ENCODE measurements at places on chromosomes 13 and 19.

DNA sequence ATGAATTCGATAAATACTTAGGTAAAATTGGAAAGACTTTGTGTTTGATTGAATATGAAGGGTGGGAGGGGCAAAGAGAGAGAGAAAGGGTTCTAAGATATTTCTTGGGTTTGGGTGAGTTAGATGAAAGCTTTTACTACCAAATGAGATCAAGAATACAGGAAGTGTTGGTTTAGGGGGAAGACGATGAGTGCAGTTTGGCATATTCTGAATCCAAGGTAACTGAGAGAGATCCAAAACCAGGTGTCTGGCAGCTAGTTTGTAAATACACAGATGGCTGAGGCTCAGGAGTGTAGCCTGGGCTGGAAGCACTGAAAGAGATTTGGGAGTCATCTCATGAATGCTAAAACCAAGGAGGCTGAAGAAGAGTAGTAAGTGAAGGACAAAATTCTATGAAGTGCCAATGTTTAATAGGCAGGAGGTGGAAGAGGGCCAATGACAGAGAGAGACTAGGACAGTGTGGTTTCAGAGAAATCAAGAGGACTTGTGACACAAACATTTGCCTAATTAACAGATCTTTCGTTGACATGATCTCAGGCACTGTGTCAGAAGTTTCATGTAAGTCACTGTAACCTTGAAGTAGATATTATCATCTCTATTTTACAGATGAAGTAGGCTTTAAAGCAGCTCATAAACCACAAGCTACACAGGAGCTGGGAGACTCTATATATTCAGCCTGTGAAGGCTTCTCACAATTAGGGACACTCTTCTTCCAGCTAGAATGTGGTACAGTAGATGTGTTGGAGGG is 70.2 kb upstream of the ZDHHC20 start:
- DNase-seq: no peak

DNA sequence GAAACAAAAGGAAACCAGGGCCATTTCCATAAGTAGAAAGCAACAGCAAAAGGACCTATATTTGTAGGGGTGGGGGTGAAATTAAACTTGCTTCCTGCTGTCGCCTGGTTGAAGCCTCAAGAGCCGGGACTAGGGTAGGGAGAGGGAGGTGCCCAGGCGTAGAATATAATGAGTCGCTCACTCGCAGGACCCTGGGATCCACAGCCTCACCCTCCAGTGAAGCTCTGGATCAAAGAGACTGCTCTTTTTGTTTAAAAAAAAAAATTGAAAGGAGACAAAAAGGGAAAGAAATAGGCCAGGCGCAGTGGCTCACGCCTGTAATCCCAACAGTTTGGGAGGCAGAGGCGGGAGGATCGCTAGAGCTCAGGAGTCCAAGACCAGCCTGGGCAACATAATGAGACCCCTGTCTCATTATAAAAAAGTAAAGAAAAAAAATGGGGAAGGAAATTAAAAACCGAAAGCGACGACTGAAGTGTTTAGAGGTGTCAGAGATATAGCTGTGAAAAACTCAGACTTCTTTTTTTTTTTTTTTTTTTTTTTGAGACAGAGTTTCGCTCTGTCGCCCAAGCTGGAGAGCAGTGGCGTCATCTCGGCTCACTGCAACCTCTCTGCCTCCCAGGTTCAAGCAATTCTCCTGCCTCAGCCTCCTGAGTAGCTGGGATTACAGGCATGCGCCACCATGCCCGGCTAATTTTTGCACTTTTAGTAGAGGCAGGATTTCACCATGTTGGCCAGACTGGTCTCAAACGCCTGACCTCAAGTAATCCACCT is 10.9 kb upstream of the ADGRE5 start:
- DNase-seq: no peak

DNA sequence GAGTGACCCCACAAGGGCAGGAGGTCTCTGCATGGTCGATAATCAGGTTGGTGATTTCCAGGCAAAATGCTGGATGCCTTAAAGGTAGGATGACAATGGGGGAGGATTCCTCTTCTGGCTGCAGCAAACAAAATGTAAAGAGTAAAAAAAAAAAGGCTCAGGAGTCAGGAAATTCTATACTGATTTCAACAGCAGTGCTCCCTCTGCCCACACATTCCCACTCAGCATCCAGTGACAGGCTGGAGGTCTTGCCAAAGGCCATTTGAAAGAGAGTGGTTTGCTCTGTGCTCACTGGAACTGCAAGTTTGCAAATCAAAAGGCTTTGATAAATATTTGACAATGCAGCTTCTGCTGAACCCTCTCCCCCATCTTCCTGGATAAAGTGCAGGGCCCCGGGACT is 135.4 kb downstream of the TNFRSF19 start:
- no peak for DNase-seq

- no peak for DNase-seq
These were observed 19.2 kb downstream of the ADGRE1 start for GRCh38 chr19:6906559-6907060.

GRCh38 chr19:31946491-31946890 is 398.9 kb upstream of the ZNF507 start:
- DNase-seq: no peak

GRCh38 chr13:21980049-21980448 is 309.2 kb downstream of the FGF9 start:
- no peak for DNase-seq

DNA sequence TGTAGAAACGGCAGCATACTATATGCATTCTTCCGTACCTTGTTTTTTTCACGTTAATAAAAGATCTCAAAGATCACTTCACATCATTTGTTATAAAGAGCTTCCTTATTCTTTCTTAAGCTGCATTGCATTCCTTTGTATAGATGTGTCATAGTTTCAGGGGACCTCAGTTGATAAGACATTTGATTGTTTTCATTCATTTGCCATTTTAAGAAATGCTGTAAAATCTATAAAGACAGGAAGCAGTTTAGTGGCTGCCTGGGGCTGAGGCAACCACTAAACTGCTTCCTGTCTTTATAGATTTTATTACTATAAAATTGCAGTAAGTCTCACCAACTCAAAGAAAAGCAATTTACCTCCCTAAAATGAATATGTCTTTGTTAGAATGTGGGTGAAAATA is 59.4 kb downstream of the ZDHHC20 start:
- no peak for DNase-seq

DNA sequence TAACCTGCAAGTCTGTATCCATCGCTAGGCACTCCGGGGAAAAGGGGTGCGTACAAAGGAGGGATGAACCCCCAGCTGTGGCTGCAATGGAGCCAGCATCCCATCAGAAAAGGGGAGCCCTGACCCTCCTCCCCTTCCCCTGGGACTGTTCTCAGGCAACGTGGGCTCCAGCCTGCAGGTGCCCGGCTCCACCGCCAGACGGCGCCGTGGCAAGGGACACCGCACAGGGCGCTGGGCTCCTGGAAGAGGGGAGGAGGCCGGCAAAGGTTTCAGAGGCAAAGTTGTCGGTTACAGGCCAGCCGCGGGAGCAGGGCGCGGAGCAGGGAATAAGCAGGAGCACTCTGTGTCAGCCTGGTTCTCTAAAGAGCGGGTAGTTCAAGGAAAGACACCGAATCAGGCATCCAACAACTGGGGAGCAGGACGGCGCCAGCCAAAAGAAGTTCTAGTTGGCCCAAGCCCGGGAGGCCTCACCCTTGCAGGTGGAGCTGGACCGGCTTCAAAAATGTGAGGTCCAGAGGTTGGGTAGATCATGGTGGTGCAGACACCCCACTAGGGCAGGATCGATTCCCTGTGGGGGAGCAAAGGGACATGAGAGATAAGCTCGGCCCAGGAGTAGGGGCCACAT is 53.0 kb upstream of the ATP12A start:
- DNase-seq: no peak

GRCh38 chr13:26621731-26622401 is 64.4 kb downstream of the WASF3 start:
- no peak for DNase-seq

- DNase-seq: no peak
These were observed 66.4 kb downstream of the ZAR1L start for GRCh38 chr13:32248801-32249200.

DNA sequence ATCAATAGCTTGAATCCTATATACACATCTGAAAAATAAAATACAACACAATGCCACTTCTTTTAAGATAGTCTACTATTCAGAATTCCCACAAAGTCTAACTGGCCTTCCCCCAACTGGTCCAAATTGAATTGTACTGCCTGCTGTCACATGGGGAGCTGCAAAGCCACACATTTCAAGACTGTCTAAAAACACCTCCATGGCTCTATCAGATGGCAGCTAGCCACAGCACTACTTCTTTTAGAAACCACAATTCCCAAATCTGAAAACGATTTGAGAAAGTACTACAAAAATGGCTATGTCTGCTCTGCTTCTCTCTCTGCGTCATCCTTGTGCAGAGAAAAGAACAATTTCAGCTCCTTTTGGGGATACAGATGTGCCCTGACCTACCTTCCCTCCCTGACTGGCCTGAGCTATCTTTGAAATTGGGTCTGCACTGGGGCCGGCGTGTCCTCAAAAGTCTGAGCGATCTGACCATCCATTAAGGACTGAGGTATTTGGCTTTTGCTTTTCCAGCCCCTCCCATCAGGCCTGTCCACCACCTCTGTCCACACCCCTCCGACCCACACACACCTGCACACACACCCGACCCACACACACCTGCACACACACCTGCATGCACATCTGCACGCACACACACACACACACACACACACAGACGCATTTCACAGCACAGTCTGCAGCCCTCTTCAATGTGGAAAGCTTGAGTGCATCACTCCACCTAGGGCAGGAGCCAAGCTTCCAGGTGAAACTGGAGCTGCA is 68.6 kb upstream of the IPO5 start:
- no peak for DNase-seq

GRCh38 chr19:33278023-33278402 is 24.3 kb downstream of the CEBPA start:
- DNase-seq: no peak

GRCh38 chr19:33809960-33810359 is 13.3 kb downstream of the KCTD15 start:
- no peak for DNase-seq

DNA sequence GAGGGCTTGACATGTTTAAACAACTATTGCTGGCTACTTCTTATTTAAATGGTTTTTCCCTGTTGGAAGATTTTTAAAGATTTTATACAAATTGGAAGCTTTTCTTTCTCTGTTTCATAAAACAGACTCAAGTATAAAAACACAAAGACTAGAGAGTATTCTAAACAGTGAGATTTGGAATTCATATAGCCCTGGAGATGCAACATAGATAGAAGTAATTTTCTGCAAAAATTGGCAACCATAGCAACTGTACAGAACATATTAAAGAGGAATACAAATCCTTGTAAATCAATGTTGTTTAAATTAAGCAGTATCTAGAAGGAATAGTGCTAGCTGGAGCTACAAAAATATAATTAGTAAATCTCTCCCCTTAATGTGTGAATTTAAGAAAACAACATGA is 2612.9 kb upstream of the PCDH20 start:
- no peak for DNase-seq

- no peak for DNase-seq
These were observed 1.5 kb downstream of the FCAR start for GRCh38 chr19:54875506-54875905.

DNA sequence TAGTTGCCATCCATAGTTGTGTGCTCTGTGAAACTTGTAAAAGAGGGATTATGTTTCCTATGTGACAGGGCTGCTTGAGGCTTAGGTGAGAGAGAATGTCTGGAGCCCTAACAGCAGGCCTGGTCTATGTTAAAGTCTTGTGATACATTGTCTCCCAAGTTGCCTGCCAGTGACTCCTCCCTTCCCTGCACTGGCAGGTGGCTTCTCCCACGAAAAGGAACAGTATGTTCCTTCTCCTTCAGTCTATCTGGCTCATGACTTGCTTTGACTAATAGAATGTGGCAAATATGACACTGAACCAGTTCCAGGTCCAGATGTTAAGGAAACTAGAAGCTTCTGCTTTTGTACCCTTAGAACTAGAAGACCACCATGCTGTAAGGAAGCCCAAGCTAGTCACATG is 5.9 kb upstream of the KCNN4 start:
- DNase-seq: no peak

DNA sequence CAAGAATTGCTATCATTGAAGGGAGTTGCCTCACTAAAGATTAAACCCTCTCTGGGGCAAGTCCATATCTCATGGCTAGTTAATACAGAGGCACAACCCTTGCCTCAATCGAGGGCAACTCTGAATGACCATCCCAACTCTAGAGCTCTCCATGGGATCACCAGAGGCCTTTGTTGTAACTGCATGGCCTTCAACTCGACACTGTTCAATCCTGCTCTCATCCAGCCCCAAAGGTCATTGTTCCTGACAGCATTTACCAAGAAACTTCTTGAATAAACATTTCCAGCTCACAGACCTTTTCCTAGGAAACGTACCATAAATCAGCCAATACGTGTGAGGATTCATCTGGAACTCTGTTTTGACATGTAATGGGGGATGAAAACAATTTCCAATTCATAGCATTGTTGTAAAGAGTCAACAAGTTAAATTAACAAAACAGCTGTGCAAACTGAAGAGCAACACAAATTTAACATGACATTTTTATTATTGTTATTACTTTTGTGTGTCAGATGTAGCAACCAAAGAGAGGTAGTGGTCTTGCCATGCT is 452.7 kb downstream of the SUCLA2 start:
- no peak for DNase-seq

DNA sequence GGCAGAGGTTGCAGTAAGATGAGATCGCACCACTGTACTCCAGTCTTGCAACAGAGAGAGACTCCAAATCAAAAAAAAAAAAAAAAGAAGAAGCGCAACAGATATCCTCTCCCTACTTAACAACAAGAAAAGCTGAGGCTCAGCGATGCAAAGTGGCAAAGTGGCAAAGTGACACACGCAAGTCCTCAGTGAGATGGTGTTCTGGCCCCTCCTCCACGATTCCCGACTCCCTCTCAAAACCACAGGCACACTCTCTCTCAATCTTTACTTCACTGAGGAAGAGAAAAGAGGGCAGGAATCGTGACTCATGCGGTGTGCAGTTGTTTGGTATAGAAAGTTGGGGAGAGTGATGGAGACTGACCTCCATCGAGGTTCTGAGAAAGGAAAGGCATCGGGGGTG is 12.6 kb downstream of the FFAR2 start:
- no peak for DNase-seq

DNA sequence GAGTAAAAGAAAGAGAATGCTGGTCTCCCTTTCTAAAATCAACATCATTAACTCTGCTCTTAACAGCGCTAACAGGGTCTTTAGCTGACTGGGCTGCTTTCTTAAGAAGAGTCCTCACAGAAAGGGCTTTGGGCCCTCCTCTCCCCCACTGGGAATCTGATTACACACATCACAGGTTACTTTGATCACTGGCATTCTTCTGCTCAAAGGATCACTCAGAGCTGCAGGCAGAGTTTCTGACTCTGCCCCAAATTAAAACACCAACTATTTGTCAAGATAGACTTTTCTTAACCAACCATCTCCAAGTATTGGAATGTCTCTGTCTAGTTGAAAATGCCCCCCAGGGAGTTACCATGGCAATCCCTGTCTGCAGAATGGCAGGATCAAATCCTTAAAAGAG is 31.1 kb upstream of the SIAH3 start:
- DNase-seq: no peak

All from mucosa of gallbladder (tissue), 1 donor.